MCF 10A (cell line): ENCODE measurements at places on chromosomes 16 and 17.

DNA sequence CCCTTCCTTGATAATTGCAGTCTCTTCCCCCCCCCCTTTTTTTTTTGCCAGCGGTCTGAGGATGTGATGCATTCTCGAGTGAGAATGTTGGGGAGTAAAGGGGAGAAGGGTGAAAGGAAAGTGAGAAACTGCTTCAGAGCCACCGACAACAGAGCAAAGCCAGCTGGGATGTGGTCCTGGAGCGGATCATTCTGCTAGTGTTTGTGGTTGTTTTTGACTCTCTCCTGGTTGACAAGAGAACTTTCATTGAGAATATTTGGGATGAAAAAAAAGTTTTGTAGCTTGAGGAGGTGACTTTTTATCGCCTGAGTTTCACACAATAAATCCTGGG is 1.3 kb downstream of the NF1 start:
- DNase-seq, result no peak

DNA sequence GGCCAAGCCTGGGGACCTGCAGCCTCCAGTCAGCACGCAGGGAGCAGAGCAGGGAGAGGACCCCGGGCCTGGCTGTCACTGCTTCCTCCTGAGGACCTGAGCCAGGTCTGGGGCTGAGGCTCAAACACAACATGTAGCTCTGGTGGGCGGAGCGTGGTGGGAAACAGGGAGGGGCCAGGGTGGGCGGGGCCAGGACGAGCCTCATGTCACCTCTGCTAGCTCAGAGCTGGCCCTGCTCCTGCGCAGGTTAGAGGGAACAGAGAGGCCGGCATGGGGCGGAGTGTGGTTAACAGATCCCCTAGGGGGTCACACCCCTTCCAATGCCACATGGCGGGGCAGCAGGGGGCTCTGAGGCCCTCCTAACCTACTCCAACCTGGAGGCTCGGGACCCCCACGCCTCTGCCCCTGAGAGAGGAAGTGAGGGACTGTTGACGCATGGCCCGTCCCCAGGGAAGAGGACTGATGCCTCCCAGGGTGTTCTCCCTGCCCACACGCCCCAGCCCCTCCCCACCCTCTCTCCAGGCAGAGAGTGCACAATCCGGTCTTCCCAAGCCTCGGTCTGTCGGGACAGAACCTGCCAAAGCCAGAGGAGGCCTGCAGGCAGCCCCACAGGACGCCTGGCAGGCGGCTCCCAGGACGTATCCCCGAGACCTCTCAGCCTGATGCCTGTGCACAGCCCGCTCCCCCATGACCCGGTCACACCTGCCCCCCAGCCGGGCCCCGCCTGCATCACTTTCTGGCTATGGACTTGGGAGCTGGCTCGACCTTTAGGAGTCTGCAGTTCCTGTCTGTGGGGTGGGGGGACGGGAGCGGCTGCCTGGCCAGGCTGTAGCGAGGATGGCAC is 15.2 kb downstream of the PIEZO1 start:
- DNase-seq, result no peak

- DNase-seq, result peak; percentile 47
Measured at GRCh38 chr17:56230660-56231059, 77.4 kb downstream of the ANKFN1 start.

DNA sequence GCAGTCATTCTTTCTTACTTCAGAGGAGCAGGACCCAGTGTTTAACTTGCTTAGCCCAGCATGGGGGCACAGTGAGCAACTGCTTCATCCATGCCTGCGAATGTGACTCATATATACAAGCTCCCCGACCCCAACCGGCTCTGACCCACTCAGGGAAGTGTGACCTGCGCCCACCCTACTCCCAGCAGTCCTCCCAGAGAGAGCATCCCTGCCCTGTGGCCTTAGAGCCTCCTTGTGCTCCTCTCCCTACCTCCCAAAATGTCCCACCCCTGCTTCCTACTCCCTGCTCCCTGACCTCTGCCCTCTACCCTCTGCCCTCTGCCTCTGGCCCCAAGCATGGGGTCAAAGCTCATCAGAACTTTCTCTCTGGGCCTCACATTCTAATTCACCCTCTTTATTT is 46.9 kb upstream of the DLX4 start:
- no peak for DNase-seq

DNA sequence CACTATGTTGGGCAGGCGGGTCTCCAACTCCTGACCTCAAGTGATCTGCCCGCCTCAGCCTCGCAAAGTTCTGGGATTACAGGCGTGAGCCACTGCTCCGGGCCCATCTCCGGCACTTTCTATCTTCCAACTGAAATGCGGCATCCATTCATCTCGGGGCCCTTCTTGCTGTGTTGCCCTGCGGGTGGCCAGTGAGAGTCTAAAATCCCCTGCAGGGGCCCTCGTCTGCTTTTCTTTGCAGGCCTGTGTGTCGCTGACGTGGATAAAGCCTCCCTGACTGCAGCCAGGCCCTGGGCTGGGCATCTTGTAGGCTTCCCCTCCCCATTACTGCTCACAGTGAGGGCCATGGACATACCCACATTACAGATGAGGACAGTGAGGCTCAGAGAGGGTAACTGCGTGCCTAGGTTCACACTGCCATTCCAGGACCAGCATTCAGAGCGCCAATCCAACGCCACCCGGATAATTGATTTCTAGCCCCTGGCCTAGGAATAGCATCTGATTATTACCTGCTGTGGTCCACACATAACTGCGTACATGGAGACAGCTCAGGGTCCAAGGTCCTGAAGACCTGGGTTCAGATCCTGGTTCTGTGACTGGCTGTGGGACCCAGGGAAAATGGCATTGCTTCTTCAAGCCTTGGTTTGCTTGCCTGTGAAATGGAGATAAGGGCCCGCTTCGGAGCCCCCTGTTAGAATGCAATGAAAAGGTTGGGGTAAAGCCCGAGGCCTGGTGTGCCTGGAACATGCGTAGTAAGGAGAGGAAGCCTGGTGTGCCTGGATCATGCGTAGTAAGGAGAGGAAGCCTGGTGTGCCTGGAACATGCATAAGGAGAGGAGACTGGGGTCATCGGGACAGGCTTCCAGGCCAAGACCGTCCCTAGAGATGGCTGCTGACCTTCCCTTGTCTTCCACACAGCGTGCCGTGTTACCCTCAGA is 25.0 kb downstream of the CRISPLD2 start:
- DNase-seq, result no peak

DNA sequence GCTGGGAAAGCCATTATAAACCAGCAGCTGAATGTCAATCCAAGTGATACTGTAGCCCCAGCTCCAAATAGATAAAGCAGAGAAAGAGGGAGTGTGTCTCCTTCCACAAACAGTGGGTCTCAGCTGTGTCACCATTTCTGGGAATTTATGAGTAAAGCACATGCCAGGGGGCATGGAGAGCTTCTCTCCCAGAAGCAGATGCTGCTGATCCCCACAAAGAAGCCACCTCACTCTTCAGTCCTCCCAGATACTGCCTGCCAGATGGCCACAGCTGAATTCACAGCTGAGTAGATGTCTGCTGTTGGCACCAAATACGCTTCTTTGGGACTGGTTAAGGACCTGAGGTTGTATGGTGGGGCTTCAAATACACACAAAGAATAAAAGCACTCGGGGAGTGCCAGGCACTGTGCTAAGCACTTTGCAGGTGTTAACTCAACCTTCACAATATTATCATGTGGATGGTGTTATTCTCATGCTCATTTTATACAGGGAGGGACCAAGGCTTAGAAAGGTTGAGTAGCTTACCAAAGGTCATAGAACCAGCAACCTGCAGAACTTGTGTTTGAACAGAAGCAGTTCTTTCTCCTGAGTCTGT is 298.3 kb downstream of the CDH11 start:
- DNase-seq, result no peak

GRCh38 chr16:3695610-3696369 is 21.5 kb downstream of the TRAP1 start:
- DNase-seq, result no peak

DNA sequence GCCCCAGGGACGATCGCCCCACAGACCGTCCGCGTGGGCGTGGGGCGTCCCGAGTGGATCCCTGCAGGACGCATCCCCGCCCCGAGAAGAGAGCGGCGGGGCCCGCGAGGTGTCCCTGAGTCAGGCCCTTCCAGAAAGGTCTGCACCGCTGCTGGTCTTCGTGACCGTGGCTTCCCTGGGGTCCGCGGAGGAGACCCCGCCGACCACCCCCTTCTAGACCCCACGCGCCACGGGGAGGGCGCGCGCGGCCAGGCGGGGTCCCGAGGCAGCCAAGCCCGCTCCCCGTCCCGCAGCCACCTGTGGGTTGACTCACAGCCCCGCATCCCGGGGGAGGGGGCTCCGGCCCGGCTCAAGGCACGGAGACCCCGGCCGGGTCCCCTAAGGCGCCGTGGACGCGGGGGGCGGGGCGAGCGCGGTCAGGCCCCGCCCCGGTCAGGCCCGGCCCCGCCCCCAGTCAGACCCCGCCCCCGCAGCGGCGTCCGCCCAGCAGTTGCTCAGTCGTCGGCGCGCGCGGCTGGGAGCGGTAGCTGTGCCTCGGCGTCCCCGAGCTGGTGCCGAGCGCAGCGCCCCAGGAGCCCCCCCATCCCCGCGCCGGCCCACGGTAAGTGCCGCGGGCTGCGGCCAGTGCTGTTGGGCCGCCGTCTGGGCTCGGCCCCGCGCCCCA is at the start of gene BAIAP3:
Gene BAIAP3, plus strand, starts transcription at position 497 of the 664 bp plus-strand sequence. CDS start 4,905 bp downstream, outside the sequence.
- no peak for DNase-seq

- DNase-seq, result no peak
Measured at GRCh38 chr17:12362853-12363455, 302.7 kb upstream of the MYOCD start.

DNA sequence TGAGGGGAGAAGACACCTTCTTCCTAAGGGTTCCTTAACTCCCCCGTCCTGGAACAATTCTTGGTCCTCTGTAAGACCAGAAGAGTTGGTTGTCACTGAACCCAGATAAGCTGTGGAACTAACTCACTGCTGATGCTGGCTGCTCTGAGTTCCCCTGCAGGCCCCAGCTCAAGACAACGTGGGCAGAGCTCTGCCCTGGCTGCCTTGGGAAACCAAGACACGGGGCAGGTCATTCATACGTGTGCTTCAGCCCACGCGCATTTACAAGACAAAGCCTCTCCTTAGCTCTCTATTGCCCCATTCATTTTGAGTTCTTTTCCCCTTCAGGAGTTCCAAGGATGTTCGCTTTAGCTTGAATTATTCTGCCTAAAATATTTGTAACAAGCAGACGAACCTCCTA is 3.4 kb upstream of the NAT9 start:
- DNase-seq, result no peak

DNA sequence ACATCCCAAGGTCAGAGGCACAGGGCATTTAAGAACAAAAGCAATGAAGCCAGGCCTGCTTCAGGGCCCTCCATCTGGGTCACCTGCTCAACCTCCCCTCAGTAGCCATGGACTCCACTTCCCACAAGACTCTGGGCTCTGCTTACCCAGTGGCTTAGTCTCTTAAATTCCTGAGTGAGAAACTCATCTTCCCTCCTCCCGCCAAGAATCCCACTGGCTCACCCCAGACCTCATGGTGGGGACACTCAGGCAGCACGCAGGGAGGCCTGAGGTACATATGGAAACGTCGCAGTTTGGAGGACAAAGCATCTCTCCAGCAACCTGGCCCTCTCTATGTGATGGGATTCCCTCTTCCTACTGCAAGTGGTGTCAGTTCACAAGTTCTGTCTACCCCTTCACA is 326.7 kb upstream of the CDH5 start:
- DNase-seq, result no peak

- no peak for DNase-seq
Measured at GRCh38 chr17:57603546-57603945, 141.6 kb downstream of the CCDC182 start.

DNA sequence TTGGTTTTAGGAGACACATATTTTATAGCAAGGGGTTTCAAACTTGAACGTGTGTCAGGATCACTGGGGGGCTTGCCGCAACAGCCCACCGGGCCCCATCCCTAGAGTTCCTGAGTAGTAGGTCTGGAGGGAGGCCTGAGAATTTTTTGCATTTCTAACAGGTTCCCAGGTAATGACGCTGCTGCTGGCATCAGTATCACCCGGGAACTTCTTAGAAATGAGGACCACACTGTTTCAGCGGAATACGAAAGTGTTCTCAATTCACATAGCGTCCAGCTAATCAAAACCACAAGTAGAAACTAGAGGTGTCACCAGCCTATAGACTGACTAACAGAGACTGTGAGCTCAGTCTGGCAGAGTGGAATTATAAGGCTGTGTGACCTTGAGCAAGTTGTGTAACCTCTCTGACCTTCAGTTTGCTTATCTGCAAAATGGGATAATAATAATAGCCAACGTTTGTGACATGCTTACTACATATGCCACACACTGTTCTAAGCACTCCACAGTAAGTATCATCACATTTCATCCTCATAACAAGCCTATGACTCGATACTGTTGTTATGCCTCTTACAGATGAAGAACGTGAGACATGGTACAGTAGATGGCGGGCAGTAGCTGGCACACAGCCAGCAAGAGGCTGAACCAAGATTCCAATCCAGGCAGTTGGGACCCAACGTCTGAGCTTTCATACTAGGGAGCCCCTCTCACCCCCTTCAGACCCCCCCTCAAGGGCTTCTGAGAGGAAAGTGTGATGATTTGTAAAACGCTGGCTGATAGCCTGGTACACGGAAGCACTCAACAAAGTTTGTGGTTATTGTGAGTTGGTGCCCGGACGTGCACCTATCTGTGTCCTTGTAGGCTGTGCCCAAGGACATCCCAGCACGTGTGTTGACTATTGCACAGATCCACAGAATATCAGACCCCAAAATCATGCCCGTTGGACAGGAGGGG is 4.6 kb upstream of the ICAM2 start:
- no peak for DNase-seq

- no peak for DNase-seq
Measured at GRCh38 chr17:66458782-66459181, 156.4 kb downstream of the PRKCA start.

DNA sequence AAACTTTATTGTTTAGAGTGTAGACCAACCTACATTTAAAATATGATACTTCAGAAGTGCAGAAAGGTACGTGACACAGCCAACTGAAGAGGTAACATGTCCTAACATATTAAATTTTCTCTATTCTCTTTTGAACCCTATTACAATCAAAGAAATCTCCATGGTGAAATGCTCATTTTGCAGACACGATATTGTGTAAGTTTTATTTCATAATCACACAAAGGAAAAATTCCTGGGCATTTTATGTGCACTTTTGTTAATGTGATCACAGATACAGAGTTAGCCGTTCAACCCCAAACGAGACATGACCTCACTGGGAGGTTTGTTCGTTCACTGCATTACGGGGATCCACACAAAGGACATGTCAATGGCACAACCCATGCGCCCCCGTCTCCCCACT is 21.8 kb downstream of the KCNJ16 start:
- no peak for DNase-seq

- no peak for DNase-seq
Measured at GRCh38 chr17:8445536-8445935, 9.9 kb downstream of the NDEL1 start.

GRCh38 chr17:48626245-48627117 is at the start of gene HOXB9:
HOXB9 (minus strand) TSS chr17:48626358; CDS start chr17:48626269, 89 bp downstream.
- peak; percentile 11 for DNase-seq

- DNase-seq, result no peak
Measured at GRCh38 chr16:21274172-21274726, 3.8 kb downstream of the CRYM start.

DNA sequence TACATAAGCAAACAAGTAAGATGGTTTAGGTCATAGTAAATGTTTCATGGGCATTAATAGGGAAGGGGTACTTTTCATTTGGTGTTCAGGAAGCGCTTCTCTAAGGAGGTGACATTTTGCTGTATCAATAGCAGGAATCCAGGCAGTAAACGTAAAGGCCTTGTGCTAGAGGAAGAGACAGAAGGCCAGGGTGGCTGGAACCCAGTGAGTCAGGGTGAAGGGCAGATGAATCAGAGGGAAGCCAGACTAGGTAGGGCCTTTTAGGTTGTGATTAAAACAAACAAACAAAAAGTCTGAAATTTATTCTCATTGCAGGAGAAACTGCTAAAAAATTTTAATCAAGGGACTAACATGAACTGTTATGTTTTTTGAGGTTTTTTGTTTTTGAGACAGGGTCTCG is 6.5 kb downstream of the BMERB1 start:
- DNase-seq, result peak; percentile 58

- DNase-seq, result peak; percentile 97
Measured at GRCh38 chr17:45425125-45425983, 7.3 kb downstream of the ARHGAP27 start.
